Aorta (tissue), 5 donors: ENCODE measurements at places on chromosomes 1 and 21. TPM values are rescaled to one million over a fixed set of nuclear protein-coding genes. Genes with fewer than 3 reads are reported as not detected.

GRCh38 chr1:9630331-9631111 is 21.0 kb upstream of the PIK3CD start:
- DNase-seq, result no peak

IL10RB gene
- total RNA-seq, result 19.4 TPM

VWA5B1 gene
- not detected for total RNA-seq

BCAR3 gene
- 18.4 TPM for total RNA-seq

AK5 gene
- total RNA-seq, result 2.1 TPM

DNA sequence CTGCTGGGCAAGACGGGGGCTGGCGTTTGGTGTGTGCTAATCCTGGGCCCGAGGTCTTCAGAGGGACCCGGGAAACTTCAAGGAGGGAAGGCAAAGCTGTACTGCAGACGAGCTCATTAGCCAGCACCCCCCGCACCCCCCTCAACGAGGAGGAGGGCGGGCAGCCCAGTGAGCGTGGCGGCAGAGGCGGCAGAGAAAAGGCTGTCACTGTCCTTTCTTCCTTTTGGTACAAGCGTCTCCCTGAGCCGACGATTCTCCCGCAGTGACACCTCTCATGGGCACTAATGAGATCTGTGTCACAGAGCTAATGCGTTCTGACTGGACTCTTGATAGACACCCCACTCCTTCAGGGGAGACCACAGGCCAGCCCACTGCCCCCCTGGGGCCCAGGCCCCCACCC is 29.5 kb downstream of the DMAP1 start:
- DNase-seq, result peak; percentile 55

SLC9C2 gene
- not detected for total RNA-seq

MIXL1 gene
- total RNA-seq, result 0.51 TPM

C1orf50 gene
- total RNA-seq, result 3.6 TPM

DNA sequence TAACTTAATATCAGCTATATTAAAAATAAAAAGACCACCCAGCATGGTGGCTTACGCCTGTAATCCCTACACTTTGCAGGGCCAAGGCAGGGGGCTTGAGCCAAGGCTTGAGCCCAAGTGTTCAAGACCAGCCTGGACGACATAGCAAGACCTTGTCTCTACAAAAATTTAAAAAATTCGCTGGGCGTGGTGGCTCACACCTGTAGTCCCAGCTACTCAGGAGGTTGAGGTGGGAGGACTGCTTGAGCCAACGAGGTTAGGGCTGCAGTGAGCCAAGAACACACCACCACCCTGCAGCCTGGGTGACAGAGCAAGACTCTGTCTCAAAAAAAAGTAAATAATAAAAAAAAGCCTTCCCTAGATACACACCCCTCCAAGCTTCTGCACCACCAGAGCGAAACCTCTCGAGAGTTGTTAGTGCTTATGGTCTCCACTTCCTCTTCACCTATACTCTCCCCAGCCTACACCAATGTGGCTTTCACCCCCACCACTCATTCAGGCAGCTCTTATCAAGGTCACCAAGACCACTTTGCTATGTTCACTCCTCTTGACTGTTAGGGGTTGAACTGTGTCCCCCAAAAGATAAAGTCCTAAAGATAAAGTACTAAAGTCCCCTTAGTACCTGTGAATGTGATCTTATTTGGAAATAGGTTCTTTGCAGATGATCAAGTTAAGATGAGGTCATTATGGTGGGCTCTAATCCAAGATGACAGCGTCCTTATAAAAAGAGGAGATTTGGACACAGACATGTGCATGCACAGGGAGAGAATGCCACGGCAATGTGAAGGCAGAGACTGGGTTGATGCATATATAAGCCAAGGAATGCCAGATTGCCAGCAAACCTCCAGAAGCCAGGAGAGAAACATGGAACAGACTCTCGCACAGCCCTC is 6.8 kb upstream of the PPP1R15B start:
- no peak for DNase-seq
